GM18507 (cell line): ENCODE measurements at places on chromosomes 13 and 19.

DNA sequence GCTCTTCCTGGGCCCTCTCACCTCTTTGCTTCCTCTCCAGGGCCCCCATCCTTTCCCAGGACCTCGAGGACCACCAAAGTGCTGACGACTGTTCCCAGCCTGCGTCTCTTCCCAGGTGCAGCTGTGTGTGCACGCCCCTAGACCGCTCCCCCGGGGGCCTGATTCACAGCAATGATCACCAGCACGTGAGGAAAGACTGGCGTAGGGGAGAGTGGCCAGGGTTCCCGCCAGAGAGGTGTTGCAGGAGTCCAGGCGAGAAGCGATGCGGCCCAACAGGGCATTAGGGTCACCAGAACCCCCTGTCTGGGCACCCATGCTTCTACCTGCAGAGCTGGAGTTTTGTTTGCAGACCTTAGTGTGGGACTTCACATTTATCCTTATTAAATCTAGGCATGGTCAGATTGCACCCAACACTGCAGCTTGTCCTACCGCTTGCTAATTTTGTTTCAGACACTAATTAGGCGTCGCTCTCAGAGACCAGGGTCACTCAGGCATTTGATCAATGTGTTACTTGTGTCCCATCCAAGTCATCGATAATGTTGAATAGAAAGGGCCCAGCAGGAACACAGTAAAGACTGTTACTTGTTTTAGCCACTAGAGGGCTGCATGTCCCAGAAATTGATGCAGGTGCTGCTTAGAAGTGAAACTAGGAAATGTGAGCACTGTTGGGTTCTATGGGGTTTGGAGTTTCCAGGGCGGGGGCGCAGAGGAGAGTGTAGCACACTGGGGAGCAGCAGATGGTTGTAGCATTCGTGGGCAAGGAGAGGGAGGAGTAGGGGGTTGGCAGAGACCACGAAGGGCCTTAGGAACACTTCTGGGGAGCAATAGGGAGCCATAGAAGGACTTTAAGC lies 53.2 kb downstream of the CDADC1 start:
- DNase-seq = peak; percentile 76

- DNase-seq = no peak
Observed at GRCh38 chr13:37769545-37769944, 100.0 kb downstream of the TRPC4 start.

- DNase-seq = no peak
Observed at GRCh38 chr13:86831084-86831483, 840.1 kb upstream of the SLITRK5 start.

DNA sequence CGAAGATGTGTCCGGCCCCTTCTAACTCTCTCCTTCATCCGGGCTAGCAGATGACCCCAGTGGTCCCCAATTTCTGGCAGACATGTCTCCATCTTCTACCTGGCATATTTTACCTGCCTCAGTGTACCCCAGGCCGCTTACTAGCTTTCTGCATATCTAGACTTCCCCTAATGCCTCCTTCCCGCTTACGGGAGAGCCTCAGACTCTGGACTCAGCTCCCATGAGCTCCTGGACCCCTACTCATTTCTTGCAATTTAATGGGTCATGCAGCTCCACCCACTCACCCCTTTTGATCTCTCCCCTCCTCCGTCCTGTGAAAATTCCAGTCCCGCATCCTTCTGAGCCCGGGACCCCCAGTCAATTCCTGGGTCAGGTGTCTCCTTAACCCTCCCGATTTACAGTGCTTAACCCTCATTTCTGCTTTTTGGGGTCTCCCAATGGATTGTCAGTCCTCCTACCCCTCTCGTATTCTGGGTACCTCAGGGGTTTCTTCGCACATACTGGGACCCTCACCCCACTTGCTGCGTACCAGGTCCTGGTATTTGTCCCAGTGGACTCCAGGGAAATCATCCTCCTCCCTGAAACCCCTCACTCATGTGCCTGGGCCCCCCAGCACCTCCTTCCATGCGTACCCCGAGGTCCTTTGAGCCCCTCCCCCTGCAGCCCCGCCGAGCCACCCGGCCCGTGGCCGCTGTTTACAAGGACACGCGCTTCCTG lies 500 bp upstream of the JUNB start:
- DNase-seq = no peak

- DNase-seq = peak; percentile 57
Observed at GRCh38 chr19:2227415-2228156, 8.5 kb downstream of the PLEKHJ1 start.

GRCh38 chr19:49854378-49855263 lies 3.7 kb downstream of the PTOV1 start:
- DNase-seq = no peak

DNA sequence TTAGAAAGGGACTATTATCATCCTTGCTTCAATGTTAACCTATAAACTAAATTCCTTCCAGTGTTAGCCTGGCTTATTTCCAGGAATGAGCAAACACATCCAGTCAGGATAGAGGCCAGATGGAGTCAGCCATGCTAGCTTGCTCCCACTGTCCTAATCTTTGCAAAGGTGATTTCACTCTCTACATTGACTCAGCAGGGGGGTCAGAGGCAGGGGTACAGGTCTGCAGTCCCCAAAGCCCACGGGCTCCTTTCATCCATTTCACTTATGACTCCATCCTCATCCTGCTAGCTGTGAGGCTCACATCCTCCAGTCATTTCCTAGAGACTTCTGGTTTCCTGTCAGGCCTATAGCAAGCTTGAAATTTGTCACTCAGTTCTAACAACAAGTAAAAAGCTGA lies 63.4 kb upstream of the CEACAM8 start:
- no peak for DNase-seq

GRCh38 chr19:55516878-55517620 lies 19.9 kb downstream of the SBK2 start:
- peak; percentile 100 for DNase-seq

- DNase-seq = no peak
Observed at GRCh38 chr13:51034906-51035305, 76.2 kb downstream of the C13orf42 start.

- DNase-seq = no peak
Observed at GRCh38 chr13:51921790-51922740, 60.3 kb downstream of the CCDC70 start.

- DNase-seq = no peak
Observed at GRCh38 chr13:21080593-21080891, 19.2 kb upstream of the LATS2 start.

DNA sequence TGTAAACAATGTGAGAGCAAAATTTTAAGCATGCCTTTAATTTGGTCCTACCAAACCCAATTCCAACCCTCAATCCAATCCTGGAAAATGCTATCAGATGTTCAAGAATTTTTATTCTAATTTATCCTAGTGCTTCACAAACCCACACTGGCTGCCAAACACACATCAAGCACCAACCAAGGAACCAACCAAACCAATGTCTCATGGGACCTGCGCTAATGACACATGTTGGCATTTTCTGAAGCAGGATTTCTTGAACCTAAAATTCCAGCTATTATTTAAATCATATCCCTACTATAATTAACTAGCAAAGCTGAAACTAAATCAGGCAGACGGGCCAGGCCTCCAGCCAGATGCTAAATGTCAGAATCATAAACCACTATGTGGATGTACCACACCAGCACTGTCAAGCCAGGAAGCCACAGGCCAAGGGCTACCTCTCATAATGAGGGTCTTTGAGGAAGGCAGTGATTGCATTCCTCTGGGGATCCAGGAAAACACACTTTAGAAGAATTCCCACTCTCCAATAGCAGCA lies 5.8 kb downstream of the LATS2 start:
- DNase-seq = no peak
